Articular chondrocyte of knee joint (primary cell): ENCODE measurements at places on chromosomes 12 and 14. TPM values are rescaled to one million over a fixed set of nuclear protein-coding genes. Genes with fewer than 3 reads are reported as not detected.

Gene WIF1
- total RNA-seq, result not detected in 2 replicates

Gene GARIN6
- not detected in 2 replicates for total RNA-seq

Gene TPH2
- not detected in 2 replicates for total RNA-seq

Gene ACSS3
- total RNA-seq, result 12.6 and 14.2 TPM in 2 replicates

Gene CMA1
- total RNA-seq, result not detected in 2 replicates

Gene WSB2
- total RNA-seq, result 93.8 and 98.9 TPM in 2 replicates

Gene TAS2R50
- 5.7 and 7.8 TPM in 2 replicates for total RNA-seq

Gene FAM186B
- 0.39 and 0.54 TPM in 2 replicates for total RNA-seq

Gene RNF41
- total RNA-seq, result 74.9 and 77.1 TPM in 2 replicates

Gene PLEKHH1
- 0.26 and 0.86 TPM in 2 replicates for total RNA-seq

Gene COL2A1
- total RNA-seq, result 3.2 and 3.5 TPM in 2 replicates

Gene TTC6
- total RNA-seq, result under 0.01 TPM in 1 of 2 replicates, not detected in the other

Gene HSPA2
- 11.5 and 13.6 TPM in 2 replicates for total RNA-seq

Gene RASSF9
- total RNA-seq, result under 0.01 TPM in 1 of 2 replicates, not detected in the other

Gene CRIP2
- 72.5 and 81.2 TPM in 2 replicates for total RNA-seq

Gene NTN4
- 116 and 160 TPM in 2 replicates for total RNA-seq

Gene LTBP2
- total RNA-seq, result 315 and 335 TPM in 2 replicates

Gene CIROP
- 0.26 TPM in 1 of 2 replicates, not detected in the other for total RNA-seq

Gene PFKM
- 57.3 and 65.9 TPM in 2 replicates for total RNA-seq

Gene FAM222A
- 0.39 and 0.43 TPM in 2 replicates for total RNA-seq

Gene IQSEC3
- 0.65 TPM in 2 replicates for total RNA-seq
